ENCODE measurements at places on chromosomes 4 and X.

DNA sequence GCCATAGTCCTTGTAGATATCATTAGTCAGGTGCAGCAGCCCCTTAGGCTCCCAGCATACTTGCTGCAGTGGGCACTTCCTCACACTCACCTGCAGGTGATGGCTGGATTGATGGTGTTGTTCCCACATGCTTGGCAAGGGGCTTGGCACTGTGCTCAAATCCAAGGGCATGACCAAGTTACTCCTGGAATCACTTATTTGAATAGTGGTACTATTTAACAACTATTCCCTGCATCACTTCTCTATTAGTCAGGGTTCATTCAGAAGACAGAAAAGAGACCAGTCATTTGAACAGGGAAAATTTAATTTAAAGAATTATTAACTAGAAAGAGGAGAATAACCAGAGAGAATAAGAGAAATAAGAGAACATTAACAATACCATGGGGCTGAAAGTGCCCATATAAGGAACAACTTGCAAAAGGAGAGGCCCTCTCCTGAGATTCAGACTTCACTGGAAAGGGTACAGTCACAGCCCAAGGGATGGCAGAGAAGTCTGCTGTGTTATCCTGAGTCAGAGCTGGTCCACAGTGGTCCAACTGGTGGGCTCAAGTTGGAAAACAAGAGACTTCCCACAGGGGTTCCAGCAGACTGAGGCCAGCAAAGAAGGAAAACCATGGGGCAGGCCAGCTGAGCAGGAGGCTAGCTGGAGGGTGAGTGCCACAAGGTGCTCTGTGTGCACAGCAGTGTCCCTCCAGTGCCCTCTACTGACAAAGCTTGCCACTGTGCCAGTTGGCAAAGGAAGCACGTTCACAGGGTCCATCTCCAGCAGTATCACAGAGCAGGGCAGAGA lies 9.8 kb downstream of the SPP1 start:
- H3K27me3 ChIP-seq: no peaks in the 10 kb centered on the region
- peak; percentile 72 for DNase-seq
- H3K4me3 ChIP-seq: no peak overlapping the region
- no peaks in the 10 kb centered on the region for H3K4me1 ChIP-seq

- no peak overlapping the region for H3K27ac ChIP-seq
- H3K27me3 ChIP-seq: peaks cover 3% of the 10 kb centered on the region
- H3K4me3 ChIP-seq: no peak overlapping the region
- DNase-seq: no peak
- no peaks in the 10 kb centered on the region for H3K36me3 ChIP-seq
Measured at GRCh38 chr4:183758061-183758757, 99.1 kb downstream of the TRAPPC11 start.

- DNase-seq: no peak
- no peaks in the 10 kb centered on the region for H3K27me3 ChIP-seq
- H3K4me1 ChIP-seq: no peaks in the 10 kb centered on the region
- no peaks in the 10 kb centered on the region for H3K36me3 ChIP-seq
Measured at GRCh38 chrX:34218063-34218462, 85.9 kb upstream of the FAM47A start.

- no peaks in the 10 kb centered on the region for H3K27me3 ChIP-seq
- H3K4me3 ChIP-seq: no peak overlapping the region
- H3K4me1 ChIP-seq: no peaks in the 10 kb centered on the region
- H3K27ac ChIP-seq: no peak overlapping the region
Measured at GRCh38 chrX:33126469-33126868, 84.9 kb downstream of the DMD start.

DNA sequence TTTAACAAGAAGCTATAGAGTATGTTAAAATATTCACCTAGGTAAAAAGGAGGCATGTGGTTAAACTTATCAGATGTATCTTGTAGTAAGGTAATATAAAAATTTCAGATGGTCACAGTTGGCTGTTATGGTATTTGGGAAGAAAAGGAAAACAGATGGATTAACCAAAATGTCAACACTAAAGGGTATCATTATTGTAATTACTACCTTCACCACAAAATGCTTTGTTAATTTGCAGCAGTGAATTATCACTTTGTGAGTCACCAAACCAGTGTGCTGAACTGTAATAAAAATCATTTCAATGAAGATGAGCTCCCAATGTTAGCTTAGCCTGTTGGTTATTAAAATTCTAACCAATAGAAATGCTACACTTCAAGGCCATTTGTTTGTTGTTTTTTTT lies 233.9 kb downstream of the RPA4 start:
- H3K27me3 ChIP-seq: no peaks in the 10 kb centered on the region
- no peaks in the 10 kb centered on the region for H3K36me3 ChIP-seq
- no peaks in the 10 kb centered on the region for H3K4me1 ChIP-seq
- no peak for DNase-seq
- no peak overlapping the region for H3K4me3 ChIP-seq

GRCh38 chr4:163654621-163655020 lies 160.1 kb downstream of the TMA16 start:
- H3K27me3 ChIP-seq: no peaks in the 10 kb centered on the region
- no peak overlapping the region for H3K27ac ChIP-seq
- DNase-seq: no peak
- no peaks in the 10 kb centered on the region for H3K4me1 ChIP-seq
- no peak overlapping the region for H3K4me3 ChIP-seq

DNA sequence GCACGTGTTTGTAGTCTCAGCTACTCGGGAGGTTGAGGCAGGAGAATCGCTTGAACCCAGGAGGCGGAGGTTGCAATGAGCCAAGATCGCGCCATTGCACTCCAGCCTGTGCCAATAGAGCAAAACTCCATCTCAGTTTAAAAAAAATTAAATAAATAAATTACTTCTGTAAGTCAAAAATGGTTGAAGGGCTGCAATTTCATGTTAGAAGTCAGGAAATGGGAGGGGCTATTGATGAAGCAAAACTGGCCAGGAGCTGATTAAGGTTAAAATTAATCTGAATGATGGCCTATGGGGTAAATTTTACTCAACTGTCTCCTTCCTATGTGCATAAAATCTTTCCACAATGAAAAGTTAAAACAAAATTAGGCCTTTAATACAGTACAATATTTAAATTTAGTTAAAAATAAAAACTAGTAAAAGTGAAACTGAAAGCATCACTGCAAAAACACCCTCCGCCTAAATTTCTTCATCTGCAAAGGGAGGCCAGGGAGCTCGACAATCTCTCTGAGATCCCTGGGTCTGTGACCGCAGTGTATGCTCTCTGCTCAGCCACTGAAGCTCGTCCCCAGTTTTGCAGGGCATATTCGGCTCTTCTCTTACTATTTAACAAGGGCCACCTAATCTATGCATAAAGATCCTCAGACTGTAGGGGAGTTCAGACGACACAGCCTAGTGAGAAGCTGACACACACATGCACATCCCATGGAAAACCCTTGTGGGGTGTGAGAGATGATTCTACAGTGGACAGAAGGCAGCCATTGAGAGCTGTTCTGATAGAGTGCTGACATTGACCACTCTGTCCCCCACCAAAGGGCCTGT lies 57.2 kb downstream of the IRF2 start:
- H3K27ac ChIP-seq: peak overlapping the region; percentile 36
- peak overlapping the region; percentile 13 for H3K4me3 ChIP-seq
- H3K36me3 ChIP-seq: peaks cover 21% of the 10 kb centered on the region
- no peaks in the 10 kb centered on the region for H3K27me3 ChIP-seq
- peaks cover 21% of the 10 kb centered on the region for H3K4me1 ChIP-seq

DNA sequence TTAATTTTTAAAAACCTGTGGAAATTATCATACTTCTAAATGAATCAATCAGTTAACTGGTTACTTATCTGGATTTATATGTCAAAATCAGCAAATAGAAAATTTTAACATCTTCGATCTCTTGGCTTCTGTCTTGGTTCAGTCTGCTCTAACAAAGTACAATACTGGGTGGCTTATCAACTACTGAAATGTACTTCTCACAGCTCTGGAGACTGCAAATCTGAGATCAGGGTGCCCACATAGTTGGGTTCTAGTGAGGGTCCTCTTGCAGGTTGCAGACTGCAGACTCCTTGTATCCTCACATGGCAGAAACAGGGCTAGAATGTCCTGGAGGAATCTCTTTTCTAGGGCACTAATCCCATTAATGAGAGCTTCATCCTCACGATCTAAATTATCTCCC lies 1851.6 kb upstream of the TENM3 start:
- DNase-seq: no peak
- no peaks in the 10 kb centered on the region for H3K36me3 ChIP-seq
- H3K27ac ChIP-seq: no peak overlapping the region
- no peaks in the 10 kb centered on the region for H3K27me3 ChIP-seq
- no peak overlapping the region for H3K4me3 ChIP-seq

DNA sequence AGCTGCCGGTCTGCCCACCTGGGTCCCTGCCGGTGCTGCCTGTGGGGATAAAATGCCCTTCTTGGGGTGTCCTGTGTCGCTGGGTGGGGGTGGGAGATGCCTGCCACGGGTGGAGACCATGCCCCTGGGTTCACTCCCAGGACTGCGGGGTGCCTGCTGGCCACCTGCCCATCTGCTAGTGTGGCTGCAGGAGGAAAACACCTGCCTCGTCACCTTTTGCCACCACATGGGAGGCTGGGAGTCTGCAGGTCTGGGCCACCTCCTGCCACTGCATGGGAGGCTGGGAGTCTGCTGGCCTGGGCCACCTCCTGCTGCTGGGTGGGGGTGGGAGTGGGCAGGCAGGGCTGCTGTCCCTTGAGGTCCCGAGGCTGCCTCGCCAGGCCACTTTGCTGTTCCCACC lies 58.8 kb upstream of the AFAP1 start:
- no peaks in the 10 kb centered on the region for H3K4me1 ChIP-seq
- no peaks in the 10 kb centered on the region for H3K36me3 ChIP-seq
- peaks cover 26% of the 10 kb centered on the region for H3K27me3 ChIP-seq
- H3K27ac ChIP-seq: no peak overlapping the region
- no peak for DNase-seq

- H3K4me1 ChIP-seq: no peaks in the 10 kb centered on the region
- H3K36me3 ChIP-seq: no peaks in the 10 kb centered on the region
- no peak overlapping the region for H3K4me3 ChIP-seq
- no peak overlapping the region for H3K27ac ChIP-seq
Measured at GRCh38 chr4:173752610-173753230, 222.7 kb upstream of the HAND2 start.

- 0 out of 2 replicates have a peak overlapping the region, but pooled peaks have one; percentile 8 for H3K27ac ChIP-seq
- no peaks in the 10 kb centered on the region for H3K27me3 ChIP-seq
- peaks cover 26% of the 10 kb centered on the region for H3K36me3 ChIP-seq
- no peak for DNase-seq
- no peak overlapping the region for H3K4me3 ChIP-seq
- H3K4me1 ChIP-seq: peaks cover 56% of the 10 kb centered on the region
Measured at GRCh38 chr4:76755756-76756155, 142.2 kb downstream of the SOWAHB start.

- H3K36me3 ChIP-seq: no peaks in the 10 kb centered on the region
- H3K27ac ChIP-seq: no peak overlapping the region
- no peaks in the 10 kb centered on the region for H3K4me1 ChIP-seq
- no peak for DNase-seq
Measured at GRCh38 chrX:85419293-85419692, 39.8 kb upstream of the POF1B start.

- no peaks in the 10 kb centered on the region for H3K36me3 ChIP-seq
- H3K4me3 ChIP-seq: peak overlapping the region; percentile 46
- no peak overlapping the region for H3K27ac ChIP-seq
- H3K4me1 ChIP-seq: peaks cover 14% of the 10 kb centered on the region
Measured at GRCh38 chr4:54092405-54093323, 7.3 kb upstream of the GSX2 start.

GRCh38 chrX:69145714-69146113 lies 19.5 kb downstream of the PJA1 start:
- H3K4me1 ChIP-seq: no peaks in the 10 kb centered on the region
- H3K4me3 ChIP-seq: no peak overlapping the region
- no peak overlapping the region for H3K27ac ChIP-seq
- no peaks in the 10 kb centered on the region for H3K36me3 ChIP-seq

GRCh38 chr4:173415092-173415491 lies 16.2 kb upstream of the SCRG1 start:
- no peaks in the 10 kb centered on the region for H3K36me3 ChIP-seq
- H3K27me3 ChIP-seq: no peaks in the 10 kb centered on the region
- H3K4me3 ChIP-seq: no peak overlapping the region
- no peak overlapping the region for H3K27ac ChIP-seq
- no peaks in the 10 kb centered on the region for H3K4me1 ChIP-seq

DNA sequence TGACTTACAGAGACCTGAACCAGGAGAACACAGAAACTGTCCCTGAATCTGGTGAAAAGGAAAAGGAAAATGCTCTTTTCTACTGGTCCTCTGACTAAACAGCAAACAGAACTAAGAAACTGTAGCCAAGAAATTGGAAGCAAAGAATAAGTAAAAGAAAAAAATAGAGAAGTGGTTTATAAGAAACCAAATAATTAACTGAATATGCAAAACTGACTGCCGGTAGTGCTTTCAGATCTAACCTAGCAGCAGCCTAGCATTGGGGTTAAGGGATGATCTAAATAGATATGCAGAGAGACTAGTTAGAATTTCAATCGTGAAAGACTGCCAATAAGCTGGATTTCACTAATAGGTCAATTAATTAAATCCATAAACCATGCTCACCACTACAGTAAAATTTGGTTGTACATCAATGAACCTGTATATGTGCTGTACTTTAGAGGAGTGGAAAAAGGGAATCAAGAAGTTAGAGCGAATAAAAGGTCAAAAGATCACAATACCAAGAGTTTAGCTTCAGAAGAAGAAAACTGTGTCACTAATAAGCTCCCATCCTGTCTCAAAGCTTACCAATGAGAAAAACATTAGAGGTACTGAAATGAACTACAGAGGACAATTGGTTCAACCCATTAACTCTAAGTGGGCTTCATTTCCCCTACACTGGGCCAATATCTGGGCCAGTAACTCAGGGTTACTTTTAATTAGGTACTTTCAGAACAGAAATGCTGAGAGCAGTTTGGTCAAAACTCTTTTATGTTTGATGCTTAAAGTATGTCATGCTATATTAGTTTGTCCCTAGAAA lies 53.6 kb downstream of the KLHL13 start:
- H3K4me3 ChIP-seq: no peak overlapping the region
- DNase-seq: no peak
- H3K27ac ChIP-seq: no peak overlapping the region
- H3K4me1 ChIP-seq: no peaks in the 10 kb centered on the region
- H3K36me3 ChIP-seq: no peaks in the 10 kb centered on the region
- H3K27me3 ChIP-seq: no peaks in the 10 kb centered on the region

DNA sequence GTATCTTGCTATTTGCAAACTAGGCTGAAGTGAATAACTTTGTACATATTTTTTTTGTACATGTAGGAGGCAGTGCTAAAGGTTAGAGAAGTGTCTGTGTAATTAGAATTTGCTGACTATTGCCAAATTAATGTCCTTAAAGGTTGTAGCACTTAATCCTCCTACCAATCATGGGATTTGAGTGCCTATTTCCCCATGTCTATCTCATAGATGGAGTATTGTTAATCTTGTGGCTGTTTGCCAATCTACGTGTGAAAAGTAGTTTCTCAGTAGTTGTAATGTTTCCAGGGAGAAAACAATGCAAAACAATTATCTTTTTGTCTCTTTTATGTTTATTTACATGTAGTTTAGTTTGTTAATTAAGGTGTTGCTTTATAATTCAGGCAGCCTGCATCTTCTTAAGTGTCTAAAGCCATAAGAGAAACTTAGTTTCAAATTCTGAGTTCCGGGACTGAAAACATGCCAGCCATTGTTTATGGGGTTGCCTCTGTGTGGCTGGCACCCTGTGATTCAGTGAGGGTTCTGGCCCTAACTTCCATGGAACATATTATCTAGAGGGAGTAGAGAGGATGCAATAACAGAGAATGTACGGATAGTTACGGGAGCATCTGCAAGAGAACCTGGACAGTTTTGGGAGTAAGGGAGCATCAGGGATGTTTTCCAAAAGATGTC lies 142.4 kb downstream of the KLHL8 start:
- H3K4me1 ChIP-seq: peaks cover 33% of the 10 kb centered on the region
- H3K36me3 ChIP-seq: no peaks in the 10 kb centered on the region
- H3K27me3 ChIP-seq: no peaks in the 10 kb centered on the region
- H3K27ac ChIP-seq: peak overlapping the region; percentile 59
- DNase-seq: no peak
- no peak overlapping the region for H3K4me3 ChIP-seq

All from SJSA1 (cell line).